ENCODE measurements at places on chromosomes 2 and 18.
A peak's percentile ranks its signal among the peaks of the same experiment; 100 is the strongest.

GRCh38 chr2:45014831-45015230 lies 5.6 kb upstream of the SIX2 start:
- DNase-seq: no peak

DNA sequence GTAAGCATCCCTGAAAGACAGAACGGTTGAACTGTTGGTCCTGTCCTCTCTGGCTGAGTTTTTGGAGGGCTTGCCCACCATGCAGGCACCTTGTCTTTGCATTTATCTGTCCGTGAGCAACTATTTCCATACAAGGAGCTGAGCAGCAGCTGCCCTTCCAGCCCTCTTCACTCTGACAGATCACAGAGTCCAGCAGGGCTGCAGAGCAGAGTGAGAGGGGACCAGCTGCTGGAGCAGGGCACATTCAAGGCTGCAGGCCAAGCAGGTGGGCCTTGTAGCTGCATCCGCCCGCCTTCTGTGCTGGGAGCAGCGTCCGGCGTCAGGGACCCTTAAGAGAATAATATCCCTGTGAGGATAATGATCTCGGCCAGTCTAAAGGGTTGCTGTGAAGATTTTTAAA lies 9.5 kb downstream of the SMYD1 start:
- no peak for DNase-seq

- no peak for DNase-seq
Observed at GRCh38 chr2:229243890-229244560, 27.1 kb downstream of the PID1 start.

DNA sequence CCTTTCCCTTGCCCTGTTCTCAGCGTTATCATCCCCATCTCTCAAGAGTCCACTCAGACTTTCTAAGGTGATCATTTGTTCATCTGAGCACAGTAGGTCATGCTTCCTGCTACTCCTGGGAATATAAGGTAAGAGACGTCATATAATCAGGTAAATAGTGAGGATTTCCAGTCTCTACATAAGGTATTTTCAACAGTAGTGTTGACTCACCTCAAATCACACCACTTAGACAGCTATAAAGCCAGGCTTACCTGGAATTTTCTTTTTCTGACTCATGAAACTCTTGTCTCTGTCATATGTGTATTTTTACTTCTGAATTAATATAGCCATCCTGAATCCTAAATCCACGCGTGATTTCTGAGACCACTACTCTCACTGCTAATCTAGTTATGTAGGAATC lies 443.2 kb downstream of the ARHGAP15 start:
- DNase-seq: no peak

- no peak for DNase-seq
Observed at GRCh38 chr2:105645031-105645937, 99.4 kb upstream of the NCK2 start.

GRCh38 chr18:43022874-43023273 lies 92.6 kb downstream of the RIT2 start:
- no peak for DNase-seq

GRCh38 chr2:113891265-113891959 lies 1.5 kb downstream of the ACTR3 start:
- no peak for DNase-seq

- peak; percentile 73 for DNase-seq
Observed at GRCh38 chr18:22169011-22169888, at the start of gene GATA6. TSS of gene GATA6 (plus strand) at chr18:22169589. CDS start at chr18:22171145, 1,556 bp downstream.

DNA sequence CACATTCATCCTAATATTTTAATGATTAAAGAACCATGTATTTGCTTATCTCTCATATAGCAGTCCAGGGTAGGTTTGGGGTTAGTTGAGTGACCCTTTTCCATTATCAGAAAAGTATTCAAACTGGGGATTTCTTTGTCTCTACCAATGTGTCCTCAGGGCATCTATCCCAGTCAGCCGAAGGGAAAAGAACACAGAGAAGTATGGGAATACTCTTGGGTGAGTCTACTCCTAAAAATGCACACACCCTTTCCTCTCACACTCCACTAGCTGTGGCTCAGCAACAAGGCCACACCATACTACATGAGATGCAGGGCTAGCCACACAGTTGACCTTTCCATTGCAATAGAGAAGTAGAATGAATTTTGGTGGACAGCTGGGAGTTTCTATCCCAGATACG lies 114.3 kb downstream of the NXPH2 start:
- no peak for DNase-seq

DNA sequence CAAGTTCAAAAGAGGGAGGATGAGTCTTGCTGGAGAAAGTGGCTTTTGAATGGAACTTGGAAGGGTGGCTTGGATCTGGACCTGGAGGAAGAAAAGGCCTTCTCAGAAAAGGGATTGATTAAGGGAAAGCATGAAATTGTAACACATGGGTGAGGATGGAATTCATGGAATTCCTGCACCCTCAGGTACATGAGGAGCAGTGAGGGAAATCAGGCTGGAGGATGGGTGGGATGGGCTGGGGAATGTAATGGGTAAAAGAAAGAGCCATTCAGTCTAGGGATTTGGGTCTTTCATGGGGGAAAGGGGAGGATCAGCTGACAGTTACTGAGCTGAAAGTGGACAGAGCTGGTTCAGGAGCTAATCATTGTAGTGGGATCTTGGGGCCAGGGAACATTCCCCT lies 51.2 kb upstream of the HAAO start:
- DNase-seq: no peak

DNA sequence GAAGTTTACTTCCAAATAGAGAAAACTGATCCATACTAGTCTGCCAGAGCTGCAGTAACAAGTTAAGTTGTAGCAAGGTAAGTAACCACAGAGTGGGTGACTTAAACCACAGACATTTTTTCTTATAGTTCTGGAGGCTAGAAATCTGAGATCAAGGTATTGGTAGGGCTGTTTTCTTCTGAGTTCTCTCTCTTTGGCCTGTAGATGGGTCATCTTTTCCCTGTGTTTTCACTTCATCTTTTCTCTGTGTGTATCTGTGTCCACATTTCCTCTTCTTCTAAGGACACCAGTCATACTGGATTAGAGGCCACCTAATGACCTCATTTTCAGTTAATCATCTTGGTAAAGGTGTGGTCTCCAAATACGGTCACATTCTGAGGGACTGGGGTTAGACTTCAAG lies 142.9 kb upstream of the MEX3C start:
- DNase-seq: no peak

- DNase-seq: no peak
Observed at GRCh38 chr2:226087051-226087450, 687.5 kb downstream of the NYAP2 start.

- no peak for DNase-seq
Observed at GRCh38 chr2:113185664-113186432, 12.1 kb downstream of the PSD4 start.

DNA sequence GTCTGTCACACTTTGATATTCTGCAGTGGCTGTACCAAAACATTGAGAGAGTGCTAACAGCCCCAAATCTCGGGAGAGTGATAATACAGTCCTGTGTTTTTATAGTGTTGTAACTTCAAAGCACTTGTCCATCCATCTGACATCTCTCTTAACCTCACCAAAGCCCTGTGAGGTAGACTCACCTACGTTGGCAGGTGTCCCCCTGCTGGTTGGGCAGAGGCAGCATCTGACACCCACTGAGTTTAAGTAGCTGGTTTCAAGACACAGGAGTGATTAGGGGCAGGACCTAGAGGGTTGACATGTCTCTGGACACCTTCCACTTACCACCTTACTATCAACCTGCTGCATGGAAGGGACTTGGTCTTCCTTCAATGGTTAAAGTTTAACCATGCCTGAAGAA lies 22.9 kb downstream of the COLEC12 start:
- peak; percentile 28 for DNase-seq

DNA sequence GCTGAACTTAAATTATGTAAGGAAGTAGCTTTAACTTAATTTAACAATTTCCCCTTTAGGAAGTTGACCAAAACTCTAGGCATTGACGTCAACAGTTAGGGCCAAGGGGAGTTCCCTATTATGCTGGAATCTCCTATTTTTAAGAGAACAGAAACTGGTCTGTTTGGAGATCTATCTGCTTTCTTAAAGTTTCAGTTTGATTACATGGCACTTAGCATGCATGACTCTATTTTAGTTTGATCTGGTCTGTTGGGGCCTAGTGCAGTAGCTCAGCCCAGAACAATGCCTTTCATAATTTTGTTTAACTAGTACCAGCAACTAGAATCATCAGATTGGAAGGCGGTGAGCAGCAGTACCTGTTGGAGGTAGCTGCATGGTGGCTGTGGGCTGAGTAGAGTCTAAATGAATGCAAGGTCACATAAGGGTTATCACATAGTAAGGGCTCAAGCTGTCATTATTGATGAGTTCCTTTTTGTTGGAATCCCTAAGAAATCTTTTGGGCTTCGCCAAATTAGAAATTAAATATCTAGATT lies 60.5 kb upstream of the ZNG1B start:
- no peak for DNase-seq

DNA sequence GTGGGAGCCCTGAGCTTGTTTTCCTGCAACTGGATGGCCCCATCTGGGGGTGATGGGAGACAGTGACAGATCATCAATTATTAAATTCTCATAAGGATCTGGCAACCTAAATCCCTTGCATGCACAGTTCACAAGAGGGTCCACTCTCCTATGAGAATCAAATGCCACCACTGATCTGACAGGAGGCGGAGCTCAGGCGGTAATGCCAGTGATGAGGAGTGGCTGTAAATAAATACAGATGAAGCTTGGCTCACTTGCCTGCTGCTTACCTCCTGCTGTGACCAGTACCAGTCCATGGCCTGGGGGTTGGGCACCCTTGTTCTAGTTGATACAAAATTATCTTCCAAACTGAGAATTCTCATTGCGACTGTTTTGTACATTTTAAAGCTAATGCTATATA lies 258.6 kb downstream of the CTNNA2 start:
- no peak for DNase-seq

DNA sequence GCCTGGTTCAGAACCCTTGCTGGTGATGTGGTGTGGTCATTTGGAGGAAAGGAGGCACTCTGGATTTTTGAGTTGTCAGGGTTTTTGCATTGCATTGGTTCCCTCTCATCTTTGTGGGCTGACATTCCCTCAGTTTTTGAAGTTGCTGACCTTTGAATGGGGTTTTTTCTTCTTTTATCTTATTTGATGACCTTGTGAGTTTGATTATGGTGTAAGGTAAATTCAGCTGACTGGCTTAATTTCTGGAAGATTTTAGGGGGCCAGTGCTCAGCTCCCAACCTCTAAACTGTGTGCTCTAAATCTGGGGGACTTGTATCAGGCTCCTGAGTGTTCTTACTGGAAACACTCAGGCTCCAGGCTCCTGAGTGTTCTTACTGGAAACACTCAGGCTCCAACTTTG lies 225.9 kb downstream of the MEIS1 start:
- no peak for DNase-seq

DNA sequence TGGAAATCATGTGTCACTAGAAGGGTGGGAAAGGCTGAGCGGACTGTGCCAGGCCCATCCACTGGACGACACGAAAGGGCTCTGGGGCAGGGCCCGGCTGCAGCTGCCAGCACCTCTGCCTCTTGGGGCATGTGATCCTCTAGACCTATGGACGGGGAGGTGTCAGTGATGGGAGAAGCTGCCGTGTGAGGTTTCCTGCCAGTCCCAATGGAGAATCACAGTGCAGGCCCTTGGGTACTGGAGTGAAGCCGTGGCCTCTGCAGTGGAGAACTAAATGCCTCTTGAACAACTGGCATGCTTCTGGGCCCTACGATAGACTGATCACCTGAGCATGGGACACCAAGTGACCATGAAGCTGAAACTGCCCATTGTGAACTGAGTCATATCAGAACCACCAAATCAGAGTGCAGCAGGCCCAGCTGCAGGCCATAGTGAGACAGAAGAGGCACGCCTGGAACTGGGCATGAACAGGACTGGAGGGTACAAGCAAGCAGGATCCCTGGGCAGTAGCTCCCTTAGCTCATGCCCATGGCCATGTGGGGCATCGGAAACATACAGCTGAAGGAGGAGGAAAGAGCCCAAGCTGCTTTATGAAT lies 18.8 kb upstream of the RHOB start:
- no peak for DNase-seq

GRCh38 chr2:86562922-86563649 lies at the start of gene CHMP3:
TSS of gene CHMP3 (minus strand) at chr2:86563443. CDS start at chr2:86563348, 95 bp downstream.
- DNase-seq: peak; percentile 95

DNA sequence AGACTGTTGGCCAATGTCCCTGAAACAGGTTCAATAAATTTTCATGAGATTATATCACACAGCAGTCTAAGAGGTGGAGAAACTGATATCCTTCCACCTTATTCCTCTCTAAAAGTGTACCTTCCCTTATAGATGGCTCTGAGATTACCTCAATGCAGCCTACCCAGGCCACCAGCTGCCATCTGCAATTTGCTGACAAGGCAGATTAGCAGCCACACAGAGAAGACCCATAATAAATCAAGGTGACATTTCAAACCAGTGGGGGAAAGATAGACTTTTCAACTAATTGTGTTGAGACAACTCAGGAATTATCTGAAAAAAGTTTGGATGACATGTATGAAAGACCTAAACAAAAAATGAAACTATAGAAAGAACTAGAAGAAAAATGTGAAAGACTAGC lies 43.2 kb downstream of the ZBTB7C start:
- no peak for DNase-seq

DNA sequence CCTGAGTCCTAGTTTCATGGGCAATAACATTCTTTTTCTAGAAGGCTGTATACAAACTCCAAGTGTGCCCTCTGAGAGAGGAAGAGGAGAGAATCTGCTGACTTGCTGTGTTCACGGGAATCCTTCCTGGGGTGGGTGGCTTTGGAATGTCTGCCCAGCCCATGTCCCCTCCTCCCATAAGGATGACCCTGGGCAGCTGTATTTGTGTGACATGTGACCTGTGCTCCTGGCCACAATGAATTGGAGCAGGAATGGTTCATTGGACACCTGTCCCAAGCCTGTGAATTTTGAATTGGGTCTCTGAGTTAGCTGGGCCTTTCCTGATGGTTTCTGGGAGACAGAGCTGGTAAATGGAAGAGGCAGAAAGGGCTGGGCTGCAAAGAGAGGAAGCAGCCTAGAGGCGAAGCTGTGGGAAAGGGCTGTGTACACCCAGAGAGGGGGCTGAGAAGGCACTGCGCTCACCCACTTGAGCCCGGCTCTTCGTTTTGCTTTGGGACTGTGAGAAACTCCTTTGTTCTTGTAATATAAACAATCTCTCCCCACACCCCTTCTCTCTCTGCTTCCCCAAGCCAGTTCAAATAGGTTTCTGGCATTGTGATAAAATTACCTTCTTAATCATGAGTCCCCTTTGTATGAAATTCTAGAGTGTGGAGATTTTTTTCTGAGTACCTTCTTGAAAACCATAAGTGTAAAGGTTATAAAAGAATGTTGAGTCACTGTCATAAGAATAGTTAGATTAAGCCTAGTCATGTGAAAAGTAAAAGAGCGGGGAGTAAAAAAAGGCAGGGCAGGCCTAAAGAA lies 49.8 kb downstream of the SLC4A5 start:
- no peak for DNase-seq

DNA sequence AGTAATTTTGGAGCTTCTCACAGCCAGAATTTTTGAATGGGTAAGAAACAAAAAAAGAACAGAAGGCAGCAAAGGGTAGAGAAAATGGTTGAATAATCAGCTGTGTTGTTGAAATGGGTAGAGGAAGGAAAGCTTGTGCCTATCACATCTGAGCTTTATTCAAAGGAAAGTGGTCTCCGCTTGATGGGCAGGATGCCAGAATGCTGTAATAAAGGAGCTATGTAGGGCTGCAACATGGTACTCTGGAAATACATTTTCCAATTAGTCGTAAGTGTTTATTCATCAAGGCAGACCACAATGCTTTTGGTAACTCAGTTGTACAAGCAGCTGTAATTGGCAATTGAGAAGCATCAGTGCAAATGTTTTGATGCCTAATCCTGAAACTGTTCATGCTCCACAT lies 196.9 kb downstream of the ICOS start:
- DNase-seq: no peak

GRCh38 chr2:237672731-237673129 lies 45.3 kb downstream of the LRRFIP1 start:
- DNase-seq: no peak
